Fibroblast of skin of scalp (primary cell): ENCODE measurements at places on chromosomes 1 and 21.

- DNase-seq, result no peak
Measured at GRCh38 chr21:42386034-42386591, 9.7 kb downstream of the TMPRSS3 start.

- peak; percentile 79 for DNase-seq
Measured at GRCh38 chr21:45333583-45334121, 46.0 kb upstream of the POFUT2 start.

DNA sequence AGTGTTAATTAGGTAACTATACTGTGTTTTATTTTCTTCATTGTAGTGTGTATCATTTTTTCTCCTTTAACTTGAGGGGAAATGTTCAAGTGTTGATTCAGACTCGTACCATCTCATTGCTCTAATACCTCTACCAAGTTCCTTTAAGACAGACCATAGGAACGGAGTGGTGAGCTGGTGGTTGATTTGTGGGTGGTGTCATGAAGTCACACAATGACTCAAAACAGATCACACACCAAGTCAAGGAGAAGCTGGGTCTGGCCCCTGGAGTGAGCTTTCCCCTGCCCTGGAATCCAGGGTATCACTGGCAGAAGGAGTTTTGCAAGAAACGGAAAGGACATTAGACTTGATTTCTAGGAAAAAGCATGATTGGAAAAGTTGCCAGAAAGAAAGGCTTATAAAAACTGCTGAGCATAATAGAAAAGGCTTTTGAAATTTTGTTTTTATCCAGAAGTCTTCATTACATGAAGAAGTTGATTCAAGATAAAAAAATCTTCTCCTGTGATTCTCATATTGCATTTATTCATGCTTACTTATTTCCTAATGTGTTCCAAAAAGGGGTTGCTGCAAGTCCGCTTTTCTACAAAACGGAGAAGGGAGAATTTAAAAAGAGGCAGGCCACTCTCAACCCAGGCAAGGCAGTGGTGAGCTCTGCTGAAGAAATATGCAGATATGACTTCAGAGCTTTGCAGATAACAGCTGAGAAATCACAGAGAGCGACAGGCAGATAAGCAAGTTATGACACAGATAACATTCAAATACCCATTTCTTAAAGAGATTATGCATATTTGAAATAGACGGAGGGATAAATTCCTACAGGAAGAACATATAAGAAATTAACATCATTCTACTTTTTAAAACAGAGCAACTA lies 79.7 kb downstream of the TBX19 start:
- no peak for DNase-seq

GRCh38 chr1:20237646-20238045 lies 51.3 kb upstream of the PLA2G2C start:
- DNase-seq, result no peak

DNA sequence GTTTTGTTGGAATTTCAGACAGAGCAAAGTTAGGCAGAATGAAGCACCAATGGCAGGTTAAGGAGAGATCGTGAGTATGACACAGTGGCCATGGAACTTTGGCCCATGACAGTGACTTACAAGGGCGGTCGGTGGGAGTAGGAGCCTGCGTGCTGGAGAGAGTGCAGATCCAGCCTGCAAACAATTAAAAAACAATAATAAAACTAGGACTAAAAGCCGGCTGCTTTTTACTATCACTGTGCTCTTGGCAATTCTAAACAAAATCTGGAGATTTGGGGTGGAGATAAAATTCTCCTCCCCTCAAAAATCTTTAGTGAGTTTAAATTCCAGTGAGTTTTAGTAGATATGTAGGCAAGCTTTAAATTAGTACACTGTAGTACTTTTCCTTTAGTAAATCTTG lies 96.9 kb downstream of the DHRS3 start:
- no peak for DNase-seq

DNA sequence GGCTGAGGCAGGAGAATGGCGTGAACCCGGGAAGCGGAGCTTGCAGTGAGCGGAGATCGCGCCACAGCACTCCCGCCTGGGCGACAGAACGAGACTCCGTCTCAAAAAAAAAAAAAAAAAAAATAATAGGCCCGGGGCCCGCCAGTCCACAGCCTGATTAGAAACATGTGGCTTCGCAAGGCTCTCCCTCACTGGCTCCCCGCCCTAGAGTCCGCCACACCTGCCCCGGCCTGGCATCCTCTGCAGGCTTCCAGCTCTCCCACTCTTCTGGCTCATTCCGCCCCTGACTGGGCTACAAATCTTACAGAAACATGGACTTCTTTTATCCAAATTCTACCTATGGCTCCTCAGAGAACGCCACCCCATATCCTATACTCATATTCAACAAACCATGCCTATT lies 32.4 kb downstream of the PGBD5 start:
- DNase-seq, result no peak

DNA sequence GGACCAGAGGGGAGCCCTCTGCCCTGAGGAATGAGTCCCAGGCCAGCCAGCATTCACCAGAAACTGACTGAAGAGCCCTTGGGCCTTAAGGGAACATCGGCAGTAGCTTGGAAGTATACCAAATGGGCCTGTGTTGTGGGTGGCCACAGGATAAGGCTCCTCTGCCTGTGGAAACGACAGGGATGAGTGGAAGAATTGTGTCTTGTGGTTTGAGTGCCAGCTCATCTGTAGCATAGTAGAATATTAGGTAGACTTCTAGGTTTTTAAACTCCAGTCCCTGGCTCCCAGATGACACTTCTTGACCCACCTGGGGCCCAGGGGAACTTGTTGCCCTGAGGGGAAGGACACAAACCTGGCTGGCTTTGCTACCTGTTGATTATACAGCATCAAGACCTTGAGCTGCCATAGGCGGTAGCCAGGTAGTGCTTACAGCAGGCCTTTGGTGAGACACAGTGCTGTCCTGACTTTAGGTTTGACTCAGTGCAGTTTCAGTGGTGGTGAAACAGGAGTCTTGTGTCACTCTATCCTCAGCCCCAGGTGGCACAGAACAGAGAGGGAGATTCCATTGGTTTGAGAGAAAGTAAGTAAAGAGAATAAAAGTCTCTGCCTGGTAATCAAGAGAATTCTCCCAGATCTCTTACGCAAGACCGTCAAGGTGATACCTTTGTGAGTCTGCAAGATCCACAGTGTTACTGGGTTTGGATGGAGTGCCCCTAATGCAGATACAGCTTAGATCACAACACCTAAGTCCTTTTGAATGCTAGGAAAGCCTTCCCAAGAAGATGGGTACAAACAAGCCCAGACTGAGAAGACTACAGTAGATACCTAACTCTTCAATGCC lies 50.2 kb downstream of the RABGAP1L start:
- no peak for DNase-seq

DNA sequence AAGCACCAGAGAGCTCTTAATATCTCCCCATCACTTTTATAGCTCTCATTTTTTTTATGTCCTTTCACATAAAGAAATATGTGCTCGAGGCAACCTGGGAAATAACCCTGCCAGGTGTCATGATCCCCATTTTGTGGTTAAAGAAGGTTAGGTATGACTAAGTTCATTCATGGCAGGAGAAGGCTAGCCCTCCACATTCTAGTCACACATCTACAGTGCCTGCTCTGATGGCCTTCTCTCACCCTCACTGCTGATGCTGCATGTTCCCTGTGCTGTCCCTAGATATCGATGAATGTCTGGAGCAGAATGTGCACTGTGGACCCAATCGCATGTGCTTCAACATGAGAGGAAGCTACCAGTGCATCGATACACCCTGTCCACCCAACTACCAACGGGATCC lies 187.5 kb downstream of the TPR start:
- DNase-seq, result no peak
